A375 (cell line): ENCODE measurements at places on chromosomes 5 and 9. TPM values are rescaled to one million over a fixed set of nuclear protein-coding genes. Genes with fewer than 3 reads are reported as not detected.

Gene PCDHGA3
- 0.32 and 0.79 TPM in 2 replicates for total RNA-seq

Gene STING1
- total RNA-seq: 26.6 and 32.8 TPM in 2 replicates

Gene ZNG1A
- total RNA-seq: 58.5 and 66.2 TPM in 2 replicates

Gene OR13C9
- not detected in 2 replicates for total RNA-seq

Gene SLC36A2
- not detected in 2 replicates for total RNA-seq

Gene SV2C
- total RNA-seq: not detected in 2 replicates

Gene COMMD10
- 28.1 and 30.5 TPM in 2 replicates for total RNA-seq

Gene FAM200C
- 3.5 and 4.7 TPM in 2 replicates for total RNA-seq

Gene LIFR
- total RNA-seq: 4.8 and 5.8 TPM in 2 replicates

Gene TAF11L10
- not detected in 2 replicates for total RNA-seq

Gene DNAJB5
- 3.5 and 6.3 TPM in 2 replicates for total RNA-seq

Gene LCN1
- total RNA-seq: not detected in 2 replicates

Gene DMRTA1
- total RNA-seq: 11.7 and 12.2 TPM in 2 replicates

Gene TMEM232
- total RNA-seq: 0.45 and 2.4 TPM in 2 replicates

Gene CATSPER3
- 0.49 TPM in 1 of 2 replicates, not detected in the other for total RNA-seq

Gene OTP
- total RNA-seq: not detected in 2 replicates

Gene QRFP
- total RNA-seq: not detected in 2 replicates

Gene PDCD1LG2
- total RNA-seq: 0.79 and 0.82 TPM in 2 replicates

Gene ZBTB5
- 10.7 and 13.4 TPM in 2 replicates for total RNA-seq

Gene GABRA6
- total RNA-seq: 0.05 TPM in 1 of 2 replicates, not detected in the other

Gene TMEM174
- total RNA-seq: not detected in 2 replicates

Gene IL13
- 0.42 TPM in 1 of 2 replicates, not detected in the other for total RNA-seq

Gene GABRA1
- not detected in 2 replicates for total RNA-seq

Gene SHLD3
- 3.1 and 5.9 TPM in 2 replicates for total RNA-seq

Gene CER1
- total RNA-seq: not detected in 2 replicates

Gene PCA3
- total RNA-seq: not detected in 2 replicates
